ENCODE measurements at places on chromosomes 1 and 21. TPM values are rescaled to one million over a fixed set of nuclear protein-coding genes. Genes with fewer than 3 reads are reported as not detected.

The TSPEAR gene
- 0.09 TPM for total RNA-seq

The ZFP69 gene
- 2.0 TPM for total RNA-seq

The RGS2 gene
- 9.7 TPM for total RNA-seq

The CCDC190 gene
- not detected for total RNA-seq

The C8A gene
- total RNA-seq: not detected

The LCE1A gene
- total RNA-seq: not detected

The ALDH4A1 gene
- total RNA-seq: 25.3 TPM

The NBPF6 gene
- total RNA-seq: not detected

The HFM1 gene
- total RNA-seq: 1.9 TPM

The EGLN1 gene
- 85.4 TPM for total RNA-seq

The CA6 gene
- not detected for total RNA-seq

The CADM3 gene
- 6.7 TPM for total RNA-seq

The SPSB1 gene
- total RNA-seq: 9.2 TPM

The GOLPH3L gene
- 14.7 TPM for total RNA-seq

The KLHDC9 gene
- total RNA-seq: 6.1 TPM

The VCAM1 gene
- total RNA-seq: 40.7 TPM

The TNFRSF8 gene
- 0.67 TPM for total RNA-seq

The GRIK3 gene
- 0.06 TPM for total RNA-seq

The PRDM16 gene
- 6.0 TPM for total RNA-seq

The KIF17 gene
- 3.2 TPM for total RNA-seq

The ASTN1 gene
- total RNA-seq: 0.77 TPM

The GPR3 gene
- 1.4 TPM for total RNA-seq

The ARMH1 gene
- not detected for total RNA-seq

The SLC5A9 gene
- total RNA-seq: 0.23 TPM

The C1orf53 gene
- total RNA-seq: 5.1 TPM

The TMEM269 gene
- 0.06 TPM for total RNA-seq

The CFAP141 gene
- total RNA-seq: not detected

The PEX10 gene
- total RNA-seq: 17.2 TPM
